ENCODE measurements at places on chromosomes 1 and 21.

DNA sequence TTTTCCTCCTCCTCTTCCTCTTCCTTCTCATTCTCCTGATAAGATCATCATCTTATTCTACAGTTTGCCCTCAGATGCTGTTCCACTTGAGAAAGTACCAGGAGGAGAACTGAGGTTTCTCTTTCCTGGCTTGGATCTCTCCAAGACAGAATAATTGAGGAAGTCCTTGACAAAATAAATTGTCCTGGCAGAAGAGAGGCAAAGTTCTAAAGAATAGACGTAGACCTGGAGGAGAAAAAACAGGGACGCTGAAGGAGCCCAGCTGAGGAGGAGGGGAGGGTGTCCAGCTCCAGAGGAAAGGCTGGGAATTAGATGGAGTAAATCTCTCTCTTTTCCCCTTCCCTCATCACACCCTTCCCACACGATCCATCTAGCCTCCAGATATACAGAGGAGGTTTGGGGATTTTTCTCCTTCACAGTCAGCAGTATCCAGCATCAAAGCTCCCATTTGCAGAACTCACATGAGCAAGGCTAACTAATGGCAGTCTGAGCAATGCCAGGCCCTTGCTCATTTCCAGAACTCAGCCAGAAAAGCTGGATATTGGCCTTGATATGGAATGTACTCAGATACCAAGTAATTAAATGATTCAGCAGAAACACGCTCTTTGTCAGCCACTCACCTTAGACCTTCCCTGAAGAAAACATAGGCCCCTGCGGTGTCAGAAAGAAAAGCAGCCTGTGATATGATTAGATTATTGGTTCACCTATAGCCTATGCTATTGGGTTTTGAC is 5.1 kb upstream of the GNG12 start:
- DNase-seq, result no peak

GRCh38 chr1:66083003-66083402 is 290.3 kb downstream of the PDE4B start:
- no peak for DNase-seq

DNA sequence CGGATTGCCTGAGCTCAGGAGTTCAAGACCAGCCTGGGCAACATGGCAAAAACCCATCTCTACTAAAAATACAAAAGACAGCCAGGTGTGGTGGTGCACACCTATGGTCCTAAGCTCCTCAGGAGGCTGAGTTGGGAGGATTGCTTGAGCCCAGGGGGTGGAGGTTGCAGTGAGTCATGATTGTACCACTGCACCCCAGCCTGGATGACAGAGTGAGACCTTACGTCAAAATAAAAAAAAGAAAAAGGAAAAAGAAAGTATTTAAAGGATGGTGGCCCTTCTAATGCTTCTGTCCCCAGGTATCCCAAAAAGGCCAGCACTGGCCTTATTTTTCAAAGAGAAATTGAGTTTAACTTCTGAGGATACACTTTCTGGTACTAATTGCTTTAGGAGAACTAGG is 1.7 kb downstream of the IKBKE start:
- DNase-seq, result no peak

GRCh38 chr1:63316984-63317816 is 5.2 kb upstream of the FOXD3 start:
- DNase-seq, result peak; percentile 76

- DNase-seq, result no peak
Observed at GRCh38 chr1:64235181-64235580, 31.8 kb downstream of the UBE2U start.

GRCh38 chr1:212643877-212644276 is 35.3 kb downstream of the ATF3 start:
- DNase-seq, result no peak

GRCh38 chr1:2392686-2393085 is 1.0 kb downstream of the RER1 start:
- DNase-seq, result no peak

GRCh38 chr1:181023265-181024057 is 791 bp upstream of the STX6 start:
- peak; percentile 6 for DNase-seq

DNA sequence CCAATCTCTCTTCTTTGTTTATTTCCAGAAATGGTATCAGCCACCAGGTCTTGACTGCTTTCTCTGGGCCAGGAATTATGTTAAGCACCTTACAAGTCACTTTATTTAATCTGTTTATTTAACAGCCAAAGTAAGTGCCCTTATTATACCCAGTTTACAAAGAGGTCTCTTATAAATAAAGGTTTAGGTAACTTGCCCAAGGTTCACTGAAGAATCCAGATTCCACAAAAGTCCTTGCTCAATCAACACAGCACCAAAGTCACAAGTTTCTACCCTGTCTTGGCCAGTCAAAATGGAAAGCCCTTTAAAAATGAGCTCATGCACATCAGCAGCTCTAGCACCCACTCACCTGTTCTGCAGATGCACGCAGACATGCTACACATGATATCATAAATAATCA is 28.0 kb upstream of the ATP1A1 start:
- DNase-seq, result no peak

DNA sequence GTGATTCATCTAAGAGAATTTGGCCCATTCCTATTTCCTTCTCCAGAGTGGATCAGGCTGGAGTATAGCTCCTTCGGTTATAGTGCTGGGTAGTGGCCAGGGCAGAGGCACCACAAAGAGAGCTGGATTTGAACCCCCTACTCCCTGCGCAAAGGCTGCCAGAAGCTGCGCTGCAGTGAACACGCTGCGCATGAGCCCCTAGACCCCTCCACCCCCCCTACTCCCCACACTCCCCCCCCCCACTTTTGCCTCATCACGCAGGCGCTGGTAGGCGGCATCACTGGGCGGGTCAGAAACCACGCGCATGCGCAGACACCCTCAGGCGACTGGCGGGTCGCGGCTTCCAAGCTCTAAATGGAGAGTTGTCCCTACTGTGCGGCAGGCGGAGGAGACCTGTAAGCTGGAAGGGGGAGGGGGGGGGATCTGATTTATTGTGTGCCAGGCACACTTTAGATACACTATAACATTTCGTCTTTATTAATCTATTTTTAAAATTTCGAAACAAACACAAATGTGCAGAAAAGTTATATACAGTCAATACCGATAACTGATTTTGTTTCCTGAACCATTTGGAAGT is 38.7 kb upstream of the HMGN1 start:
- DNase-seq, result peak; percentile 87

GRCh38 chr21:45916011-45916840 is 65.3 kb upstream of the COL6A1 start:
- DNase-seq, result no peak

DNA sequence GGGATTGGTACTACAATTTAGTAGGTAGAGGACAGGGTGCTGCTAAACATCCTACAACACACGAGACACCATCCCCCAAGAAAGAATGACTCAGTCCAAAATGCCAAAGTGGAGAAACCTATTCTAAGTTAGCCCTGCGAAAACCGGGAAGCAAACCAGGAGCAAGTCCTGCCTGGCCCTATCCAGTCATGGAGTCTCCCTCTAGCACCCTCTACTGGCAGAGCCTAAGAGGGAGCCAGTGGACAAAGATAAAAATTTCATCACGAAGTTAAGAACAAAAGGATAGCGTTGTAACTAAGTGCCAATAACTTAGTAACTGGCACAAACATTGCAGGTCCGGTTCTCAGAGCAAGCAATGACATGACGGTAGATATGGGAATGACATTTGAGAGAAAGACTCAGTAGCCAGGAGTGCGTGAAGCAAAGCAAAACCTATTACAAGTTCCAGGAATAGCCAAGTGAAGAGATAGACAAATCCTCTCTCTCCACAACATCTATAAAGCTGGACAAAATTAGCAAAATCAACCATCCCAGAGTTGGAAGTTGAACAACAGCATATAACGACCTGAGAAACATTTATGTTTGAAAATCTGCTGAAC is 383.5 kb downstream of the OMA1 start:
- DNase-seq, result peak; percentile 42

DNA sequence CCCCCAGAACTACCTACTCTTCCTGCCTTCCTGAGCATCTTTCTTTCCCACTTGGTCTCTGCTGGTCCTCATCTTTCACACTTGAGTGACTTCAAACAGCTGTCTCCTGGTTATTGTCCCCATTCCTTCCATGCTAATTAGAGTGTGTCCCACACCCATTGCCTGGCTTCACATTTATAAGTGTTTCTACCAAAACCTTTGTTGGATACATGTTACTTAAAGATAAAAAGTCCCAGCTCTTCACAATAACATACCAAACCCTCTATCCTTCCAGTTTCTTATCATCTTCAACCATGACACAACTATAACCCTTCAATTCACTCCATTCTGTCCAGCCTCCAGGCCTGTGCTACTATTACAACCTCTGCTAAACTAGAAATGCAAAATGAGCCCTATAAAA is 41.0 kb downstream of the VCAM1 start:
- peak; percentile 31 for DNase-seq

- DNase-seq, result no peak
Observed at GRCh38 chr1:209715314-209715713, 10.7 kb downstream of the HSD11B1 start.

- DNase-seq, result no peak
Observed at GRCh38 chr1:44423591-44424537, 18.8 kb downstream of the RNF220 start.

DNA sequence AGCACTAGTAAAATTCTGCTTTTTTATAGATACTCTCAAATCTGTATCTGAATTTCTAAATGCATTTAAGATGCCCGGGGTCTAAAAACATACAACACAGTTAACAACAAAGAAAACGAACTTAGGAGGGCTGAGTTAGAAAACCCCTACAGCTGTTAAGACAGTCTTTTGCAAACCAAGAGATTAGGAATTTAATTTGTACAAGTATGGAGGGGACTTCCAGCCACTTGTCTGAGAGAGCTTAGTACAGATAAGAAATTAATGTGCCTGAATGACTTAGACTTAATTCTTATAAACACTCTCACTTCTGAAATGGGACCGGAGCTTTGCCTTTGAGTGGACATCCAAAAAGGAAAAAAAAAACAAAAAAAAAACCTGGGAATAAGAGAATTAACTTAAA is 61.6 kb downstream of the SMYD3 start:
- DNase-seq, result no peak

- no peak for DNase-seq
Observed at GRCh38 chr1:34366875-34367624, 190.3 kb downstream of the C1orf94 start.

GRCh38 chr1:112882271-112882744 is 73.7 kb downstream of the SLC16A1 start:
- DNase-seq, result no peak

- no peak for DNase-seq
Observed at GRCh38 chr1:83747853-83748482, 251.0 kb downstream of the TTLL7 start.

GRCh38 chr1:154408174-154408777 is 3.1 kb downstream of the IL6R start:
- no peak for DNase-seq

GRCh38 chr1:87336623-87337067 is 8.0 kb downstream of the LMO4 start:
- no peak for DNase-seq

DNA sequence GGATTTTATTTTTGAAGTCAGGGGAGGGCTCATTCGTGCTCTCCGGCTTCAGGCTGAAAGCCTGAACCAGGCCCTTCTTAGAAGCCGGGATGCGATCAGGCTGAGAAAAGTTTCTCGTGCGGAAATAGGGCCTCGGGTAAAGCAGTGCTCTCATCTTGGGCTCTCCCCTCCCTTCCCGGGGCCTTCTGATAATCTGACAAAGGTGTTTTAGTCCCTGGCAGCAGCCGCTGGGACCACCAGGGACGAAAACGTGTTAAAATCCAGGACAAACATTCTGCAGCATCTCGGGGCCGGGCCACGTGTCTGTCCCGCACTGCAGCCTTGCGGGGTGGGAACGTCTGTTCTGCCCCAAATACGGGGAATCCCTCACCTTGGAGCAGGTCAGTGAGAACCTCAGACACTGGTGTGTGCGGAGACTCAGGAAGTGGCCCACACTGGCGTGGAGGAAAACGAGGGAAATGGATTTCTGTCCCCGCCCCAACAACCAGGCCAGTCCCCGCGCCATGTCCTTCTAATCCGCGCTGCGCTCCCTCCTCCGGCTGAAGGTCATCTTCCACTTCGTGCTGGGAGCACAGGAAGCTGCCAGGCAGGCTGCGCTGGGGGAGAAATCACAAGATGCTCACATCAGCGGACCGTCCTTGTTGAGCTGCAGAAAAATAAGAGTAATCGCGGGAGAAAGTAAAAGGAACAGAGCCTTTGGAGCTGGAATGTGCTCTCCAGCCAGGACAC is 16.6 kb upstream of the AJAP1 start:
- DNase-seq, result no peak

DNA sequence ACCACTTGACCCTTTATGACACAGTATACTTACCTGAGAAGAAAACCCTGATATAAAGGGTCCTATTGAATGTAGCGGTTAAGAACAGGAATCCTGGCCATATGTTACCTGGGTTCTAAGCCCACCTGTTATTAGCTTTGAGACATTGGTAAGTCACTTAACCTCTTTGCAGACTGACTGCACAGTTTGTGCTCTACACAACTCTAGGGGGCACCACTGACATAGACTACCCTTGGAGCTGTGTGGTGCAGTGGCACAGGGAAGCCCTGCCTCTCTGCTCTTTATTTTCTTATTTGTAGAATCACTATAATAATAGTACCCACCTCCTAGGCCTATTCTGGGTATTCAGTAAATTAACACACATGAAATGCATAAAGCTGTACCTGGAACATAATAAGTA is 165.6 kb downstream of the C1orf94 start:
- no peak for DNase-seq

DNA sequence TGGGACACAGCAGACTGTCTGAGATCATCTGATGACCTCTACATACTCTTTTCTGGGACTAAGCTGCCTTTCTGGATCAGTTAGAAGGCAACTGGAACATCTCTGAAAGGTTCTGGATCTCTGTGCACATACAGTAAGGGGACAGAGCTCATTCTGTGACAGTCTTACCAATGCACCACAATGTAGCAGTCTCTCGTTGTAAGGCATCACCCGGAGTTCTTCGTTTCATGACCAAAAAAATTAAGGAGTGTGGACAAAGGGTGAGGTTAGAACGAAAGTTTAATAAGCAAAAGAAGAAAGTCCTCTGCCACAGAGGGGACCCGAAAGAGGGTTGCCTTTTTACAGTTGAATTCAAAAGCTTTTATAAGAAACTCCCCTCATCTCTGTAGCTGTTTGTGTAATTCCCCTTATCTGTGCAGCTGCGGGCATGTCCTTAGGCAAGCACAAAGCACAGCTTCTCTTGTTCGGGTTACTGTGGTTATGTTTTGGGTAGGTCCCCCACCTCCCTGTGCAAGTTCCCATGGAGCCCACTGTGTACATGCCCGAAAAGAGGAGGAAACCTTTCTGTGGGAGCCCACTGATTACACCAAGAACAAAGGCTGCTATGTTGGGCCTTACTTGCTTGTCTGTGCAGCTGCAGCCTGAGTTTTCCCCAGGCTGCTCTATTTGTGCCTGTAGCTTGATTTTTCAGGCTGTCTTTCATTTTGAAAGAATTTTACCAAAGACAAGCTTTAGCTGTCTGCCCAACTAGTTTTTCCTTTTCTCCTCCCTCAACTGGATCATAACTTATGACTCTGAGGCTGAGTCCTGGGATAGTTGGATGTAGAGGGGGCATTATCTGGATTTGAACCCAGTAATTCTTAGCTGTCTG is 53.1 kb upstream of the CACNA1E start:
- no peak for DNase-seq

- no peak for DNase-seq
Observed at GRCh38 chr1:147627435-147628110, 42.8 kb downstream of the ACP6 start.

- DNase-seq, result peak; percentile 76
Observed at GRCh38 chr1:24930260-24931145, at the start of gene RUNX3. TSS of gene RUNX3 (minus strand) at chr1:24930276. CDS start at chr1:24929868, 408 bp downstream.
